Amygdala (tissue), 56 donors: ENCODE measurements at places on chromosomes 2 and 18.

DNA sequence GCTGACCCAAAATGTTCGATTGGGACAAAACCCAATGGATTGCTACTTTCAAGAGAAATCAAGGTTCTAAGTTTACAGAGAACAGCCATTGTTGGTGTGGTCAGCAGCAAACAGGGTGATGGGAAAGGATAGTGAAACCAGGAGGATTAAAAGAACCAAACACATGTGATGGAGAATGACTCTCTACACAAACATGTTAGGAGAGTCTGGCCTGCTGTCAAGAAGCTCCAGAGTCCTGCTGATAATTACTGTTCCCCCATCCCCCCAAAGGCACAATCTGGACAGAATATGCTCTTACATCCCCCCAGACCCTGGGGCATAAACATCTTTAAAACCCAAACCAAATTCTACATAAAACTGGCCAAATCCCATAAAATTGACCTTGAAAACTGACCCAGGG, 32.0 kb upstream of the ACYP2 start:
- no peak for DNase-seq

DNA sequence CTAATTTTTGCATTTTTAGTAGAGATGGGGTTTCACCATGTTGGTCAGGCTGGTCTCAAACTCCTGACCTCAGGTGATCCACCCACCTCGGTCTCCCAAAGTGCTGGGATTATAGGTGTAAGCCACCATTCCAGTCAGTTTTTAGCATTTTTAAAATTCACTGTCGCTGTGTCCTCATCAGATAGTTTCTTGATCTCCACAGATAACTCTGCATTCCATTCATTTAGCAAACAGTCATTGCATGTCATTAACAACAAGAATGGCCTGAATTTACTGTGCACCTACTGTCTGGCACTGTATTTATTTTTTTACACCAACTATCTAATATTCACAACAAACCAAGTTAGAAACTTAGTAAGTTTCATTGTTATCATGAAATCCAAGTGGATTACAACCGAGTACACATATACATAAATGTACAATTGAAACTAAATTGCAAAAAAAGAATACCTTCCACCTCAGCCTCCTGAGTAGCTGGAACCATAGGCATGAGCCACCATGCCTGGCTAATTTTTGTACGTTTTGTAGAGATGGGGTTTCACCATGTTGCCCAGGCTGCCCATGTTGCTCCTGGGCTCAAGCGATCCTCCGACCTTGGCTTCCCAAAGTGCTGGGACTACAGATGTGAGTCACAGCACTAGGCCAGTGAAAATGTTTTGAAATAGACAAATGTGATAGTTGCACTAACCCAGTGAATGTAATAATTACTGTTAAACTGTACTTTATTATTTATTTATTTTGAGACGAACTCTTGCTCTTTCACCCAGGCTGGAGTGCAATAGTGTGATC, 4.3 kb downstream of the MCEE start:
- DNase-seq: no peak

- no peak for DNase-seq
These were observed 220.3 kb downstream of the ANAPC1 start for GRCh38 chr2:111663471-111664274.

DNA sequence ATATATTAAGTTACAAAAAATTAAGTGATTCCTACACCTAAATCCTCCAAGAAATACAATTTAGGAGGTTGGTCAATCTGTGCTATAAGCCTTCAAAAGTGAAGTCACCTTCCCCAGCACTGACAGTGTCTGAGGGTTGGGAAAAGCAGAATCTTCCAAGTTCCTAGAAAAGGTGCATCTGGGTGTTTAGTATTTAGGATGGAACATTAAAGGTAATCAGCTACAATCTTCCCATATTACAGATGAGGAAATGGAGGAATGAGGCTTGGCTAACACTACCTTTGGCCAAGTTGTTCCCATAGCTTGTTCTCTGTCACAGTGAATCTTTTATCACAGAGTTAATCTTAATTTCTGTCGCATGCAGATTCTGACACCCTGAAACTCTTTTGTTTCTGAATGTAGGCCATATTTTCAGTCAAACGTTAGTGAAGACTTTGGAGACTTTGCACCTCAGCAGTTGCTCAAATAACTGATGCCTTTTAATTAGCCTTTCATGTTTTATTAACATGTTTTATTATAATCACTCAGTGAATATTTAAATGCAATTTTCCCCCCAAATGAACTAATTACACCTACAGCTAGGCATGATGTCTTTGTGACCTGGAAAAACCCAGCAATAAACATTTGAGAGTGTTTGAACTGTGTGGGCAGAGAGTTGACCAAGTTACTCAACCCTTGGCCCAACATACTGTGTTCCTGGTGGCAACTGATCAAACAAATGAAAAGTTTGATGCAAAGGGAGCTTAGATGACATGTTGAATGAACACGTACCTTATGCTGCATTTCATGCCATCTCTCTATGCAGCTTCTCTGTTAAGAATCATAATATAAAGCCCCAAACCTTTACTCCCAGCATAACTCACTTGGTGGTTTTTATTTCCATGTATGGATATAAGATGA, 17.6 kb downstream of the FN1 start:
- no peak for DNase-seq

GRCh38 chr2:6506361-6506794, 359.3 kb downstream of the CMPK2 start:
- no peak for DNase-seq

- no peak for DNase-seq
These were observed 51.0 kb downstream of the PRELID3A start for GRCh38 chr18:12458771-12459170.

DNA sequence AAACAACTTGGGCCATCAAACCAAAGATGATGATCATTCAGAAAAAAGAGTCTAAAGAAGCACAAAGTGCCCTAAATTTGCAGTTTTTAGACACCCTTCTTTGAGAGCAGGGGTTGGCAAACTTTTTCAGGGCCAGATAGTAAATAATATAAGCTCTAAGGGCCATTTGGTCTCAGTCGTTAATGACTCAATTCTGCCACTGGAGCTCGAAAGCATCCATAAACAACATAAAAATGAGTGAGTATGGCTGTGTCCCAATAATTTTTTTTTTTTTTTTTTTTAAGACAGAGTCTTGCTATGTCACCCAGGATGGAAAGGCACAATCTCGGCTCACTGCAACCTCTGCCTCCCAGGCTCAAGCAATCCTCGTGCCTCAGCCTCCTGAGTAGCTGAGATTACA, 152.3 kb downstream of the DTNB start:
- DNase-seq: no peak

DNA sequence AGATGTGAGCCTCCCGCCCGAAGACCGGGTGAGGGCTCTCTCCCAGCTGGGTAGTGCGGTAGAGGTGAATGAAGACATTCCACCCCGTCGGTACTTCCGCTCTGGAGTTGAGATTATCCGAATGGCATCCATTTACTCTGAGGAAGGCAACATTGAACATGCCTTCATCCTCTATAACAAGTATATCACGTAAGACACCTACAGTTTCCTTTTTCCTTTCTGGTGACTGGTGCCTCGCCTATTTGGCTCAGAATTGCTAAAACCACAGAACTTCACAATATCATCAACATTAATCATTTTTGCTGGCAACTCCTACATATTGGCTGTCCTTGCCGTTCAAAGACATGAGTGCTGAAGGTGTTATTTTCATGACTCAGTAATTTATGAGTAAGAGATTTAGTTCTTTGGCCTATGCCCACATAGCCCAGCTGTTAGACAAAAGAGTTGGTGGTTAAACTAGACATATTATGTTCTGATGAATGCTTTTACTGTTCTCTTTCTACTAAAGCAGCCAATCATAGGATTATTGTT, 2.2 kb downstream of the STAMBP start:
- no peak for DNase-seq

DNA sequence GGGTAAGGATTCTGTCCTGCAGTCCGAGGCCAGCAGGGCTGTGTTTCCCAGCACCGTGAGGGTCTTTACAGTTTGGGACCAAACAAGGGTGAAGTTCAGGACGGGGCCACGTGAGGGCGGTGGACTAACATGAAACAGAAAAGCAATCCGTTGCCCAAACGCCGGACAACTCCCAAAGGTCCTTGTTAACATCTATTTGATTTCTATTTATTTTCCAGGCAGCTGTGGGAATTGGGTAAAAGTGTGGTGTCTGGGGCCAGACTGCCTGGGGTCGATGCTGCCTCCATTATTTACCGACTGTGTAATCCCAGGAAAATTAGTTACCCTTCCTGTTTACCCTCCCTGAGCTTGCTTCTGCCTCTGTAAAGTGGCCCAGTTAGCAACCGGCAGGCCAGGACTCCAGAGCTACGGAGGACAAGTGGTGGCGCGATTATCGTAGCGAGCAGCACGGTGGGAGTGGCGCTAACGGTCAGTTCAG, 66.3 kb upstream of the TCF7L1 start:
- DNase-seq: no peak

GRCh38 chr2:47388888-47389287, 14.1 kb upstream of the MSH2 start:
- no peak for DNase-seq

GRCh38 chr18:79679552-79680099, at the start of gene CTDP1:
TSS of gene CTDP1 (plus strand) at chr18:79679803. CDS start at chr18:79679948, 145 bp downstream.
- DNase-seq: peak; percentile 95

DNA sequence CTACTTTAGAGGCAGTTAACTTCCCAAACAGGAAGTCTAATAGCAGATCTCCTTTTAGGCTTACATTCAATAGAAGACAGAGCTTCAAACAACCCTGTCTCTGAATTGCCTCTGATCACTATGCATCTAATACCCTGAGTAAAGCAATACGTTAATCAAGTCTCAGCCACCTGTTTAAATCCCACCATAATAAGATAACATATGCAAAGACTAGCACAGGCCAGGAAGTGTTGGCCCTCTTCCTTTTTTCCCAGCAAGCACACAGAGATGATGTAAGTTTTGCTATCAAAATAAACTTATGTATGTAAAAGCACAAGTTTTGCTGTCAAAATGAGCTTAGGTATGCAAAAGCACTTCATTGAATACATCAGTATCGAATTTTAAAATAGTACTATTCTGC, 385.5 kb downstream of the RND3 start:
- no peak for DNase-seq

- DNase-seq: no peak
These were observed 880.0 kb downstream of the LRRTM4 start for GRCh38 chr2:76642129-76642528.

GRCh38 chr2:153601812-153602211, 123.2 kb upstream of the RPRM start:
- DNase-seq: no peak

DNA sequence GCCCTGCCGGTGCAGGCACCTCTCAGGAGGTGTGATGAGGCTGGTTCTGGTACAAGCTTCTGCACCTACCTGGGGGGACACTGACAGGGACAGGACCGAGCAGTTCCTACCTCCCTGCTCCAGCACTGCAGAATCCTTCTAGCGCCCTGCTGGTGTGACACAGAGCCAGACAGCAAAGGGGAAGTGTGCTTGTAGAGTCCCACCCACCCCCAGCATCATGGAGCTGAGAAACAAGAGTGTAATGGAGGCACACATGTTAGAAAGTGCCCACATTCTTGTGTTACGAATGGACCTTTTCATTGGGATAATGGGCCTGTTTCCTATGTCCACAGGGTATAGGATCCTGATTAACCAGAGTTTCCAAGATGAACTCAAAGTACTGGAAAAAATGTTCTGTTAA, 38.3 kb downstream of the OXER1 start:
- no peak for DNase-seq

DNA sequence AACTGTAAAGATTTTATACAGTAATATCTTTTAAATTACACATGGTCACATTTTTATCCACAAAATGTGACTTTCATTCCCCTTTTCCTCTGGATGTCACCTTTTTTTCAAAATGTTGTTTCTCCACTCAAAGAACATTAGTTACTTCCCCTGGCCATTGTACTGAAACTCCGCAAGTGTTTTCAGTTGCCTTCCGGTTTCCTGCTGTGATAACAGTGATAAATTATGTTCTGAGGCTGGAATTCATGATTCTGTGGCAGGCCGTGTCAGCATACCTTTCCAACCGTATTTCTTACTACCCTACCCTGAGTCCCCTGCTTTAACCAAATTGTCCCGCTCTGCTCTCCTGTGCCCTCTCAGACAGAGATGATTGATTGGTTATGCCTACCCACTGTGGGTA, 53.5 kb downstream of the MGAT5 start:
- no peak for DNase-seq
